ENCODE measurements at places on chromosomes 7 and 10.

DNA sequence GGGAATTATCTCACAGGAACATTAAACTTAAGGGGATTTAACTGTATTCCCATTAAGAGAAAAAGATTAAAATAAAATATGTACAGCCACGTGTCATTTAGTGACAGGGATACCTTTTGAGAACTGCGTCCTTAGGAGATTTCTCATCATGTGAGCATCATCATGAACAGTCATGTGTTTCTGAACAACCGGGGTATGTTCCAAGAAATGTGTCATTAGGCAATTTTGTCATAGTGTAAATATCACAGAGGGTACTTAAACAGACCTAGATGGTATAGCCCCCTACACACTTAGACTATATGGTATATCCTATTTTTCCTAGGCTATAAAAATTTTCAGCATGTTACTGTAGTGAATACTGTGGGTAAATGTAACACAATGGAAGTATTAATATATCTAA is 840.3 kb downstream of the CNTNAP2 start:
- DNase-seq = no peak

DNA sequence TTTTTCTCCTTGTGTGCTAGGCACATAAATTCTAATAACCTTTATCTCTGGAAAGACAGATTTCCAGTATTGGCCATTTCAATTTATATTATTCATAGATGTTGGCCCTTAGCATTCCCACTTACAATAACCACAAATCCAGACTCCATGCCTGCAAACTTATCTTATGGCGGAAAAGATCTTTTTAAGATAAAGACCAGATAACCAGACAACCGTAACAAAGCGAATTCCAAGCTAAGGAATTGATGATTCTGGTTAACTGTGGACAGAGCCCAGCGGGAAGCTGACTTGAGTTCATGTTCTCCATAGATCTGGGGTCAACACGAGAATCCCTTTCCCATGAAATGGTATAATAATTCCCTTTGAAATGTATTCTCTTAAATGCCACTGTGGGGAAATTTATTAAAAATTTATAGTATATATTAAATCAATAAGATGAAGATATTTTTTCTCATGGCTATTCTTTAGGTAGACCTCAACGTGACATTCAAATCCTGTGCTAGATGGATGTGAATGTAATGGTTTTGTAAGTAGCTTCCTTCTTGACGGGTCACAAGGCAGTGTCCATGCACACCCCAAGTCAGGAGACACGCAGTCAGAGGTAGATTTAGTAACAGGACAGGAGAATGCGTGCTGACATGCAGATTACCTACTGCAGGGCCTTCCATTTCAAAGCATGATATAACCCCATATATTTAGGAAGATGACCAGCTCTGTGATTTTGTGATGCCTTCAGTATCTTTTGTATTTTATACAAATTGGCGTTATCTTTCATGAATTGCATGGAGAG is 37.7 kb upstream of the KLF6 start:
- DNase-seq = no peak

DNA sequence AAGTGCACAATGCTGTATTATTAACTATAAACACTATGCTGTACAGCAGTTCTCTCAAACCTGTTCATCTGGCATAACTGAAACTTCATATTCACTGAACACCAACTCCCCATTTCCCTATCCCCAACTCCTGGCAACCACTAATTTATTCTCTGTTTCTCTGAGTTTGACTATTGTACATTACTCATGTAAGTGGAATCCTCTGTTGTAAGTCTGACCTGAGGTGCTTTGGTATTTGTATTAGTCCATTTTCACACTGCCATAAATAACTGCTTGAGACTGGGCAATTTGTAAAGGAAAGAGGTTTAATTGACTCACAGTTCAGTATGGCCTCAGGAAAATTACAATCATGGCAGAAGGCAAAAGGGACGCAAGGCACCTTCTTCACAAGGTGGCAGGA is 266.3 kb downstream of the PPP1R3A start:
- no peak for DNase-seq

DNA sequence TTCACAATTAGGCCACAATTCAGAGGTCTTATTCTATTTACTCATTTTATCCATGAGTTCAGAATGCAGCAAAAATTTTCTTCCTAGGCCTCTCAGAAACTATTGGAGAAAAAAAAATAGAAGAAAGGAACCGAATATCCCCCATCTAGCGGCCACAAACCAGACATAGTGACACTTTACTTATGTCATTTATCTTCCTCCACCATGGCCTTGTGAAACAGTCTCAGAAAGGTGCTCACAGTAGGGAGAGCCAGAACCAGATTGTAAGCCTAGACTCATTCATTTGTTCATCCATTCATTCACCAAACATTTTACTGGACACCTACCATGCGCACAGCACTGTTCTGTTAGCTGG is 16.0 kb downstream of the CREB3L2 start:
- no peak for DNase-seq

GRCh38 chr10:6612371-6612770 is 32.3 kb upstream of the PRKCQ start:
- DNase-seq = no peak

DNA sequence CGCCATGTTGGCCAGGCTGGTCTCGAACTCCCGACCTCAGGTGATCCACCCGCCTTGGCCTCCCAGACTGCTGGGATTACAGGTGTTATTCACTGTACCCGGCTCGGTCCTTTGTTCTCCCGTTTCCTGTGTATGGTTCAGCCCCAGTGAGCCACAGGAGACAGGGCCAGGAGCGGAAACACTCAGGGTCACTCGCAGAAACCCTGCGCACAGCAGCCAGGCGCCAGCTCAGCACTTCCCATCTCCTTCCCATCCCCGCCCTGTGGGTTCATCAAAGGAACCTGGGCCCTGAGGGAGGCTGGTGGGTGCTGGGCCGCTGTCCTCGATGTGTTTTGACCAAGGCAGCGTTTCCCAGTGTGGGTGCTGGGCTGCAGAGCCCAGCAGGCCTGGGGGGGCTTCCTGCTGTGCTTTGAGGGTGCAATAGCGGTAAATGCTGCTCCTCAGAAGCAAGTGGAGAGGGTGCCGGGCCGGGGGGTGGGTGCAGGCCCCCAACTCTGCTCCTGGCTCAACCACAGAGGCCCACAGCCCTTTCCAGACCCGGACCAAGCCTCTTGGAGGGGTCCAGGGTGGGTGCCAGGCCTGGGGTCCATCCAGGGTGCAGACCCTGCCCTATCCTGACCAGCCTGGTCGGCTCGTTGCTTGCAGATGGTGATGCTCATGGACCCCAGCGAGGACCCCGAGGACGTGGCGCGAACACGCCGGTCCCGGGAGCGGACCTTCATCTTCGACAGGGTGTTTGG is 15.3 kb upstream of the CHST12 start:
- DNase-seq = peak; percentile 35

- DNase-seq = peak; percentile 39
Observed at GRCh38 chr7:103398483-103399127, 47.4 kb downstream of the SLC26A5 start.
